ENCODE measurements at places on chromosomes 1 and 21. TPM values are rescaled to one million over a fixed set of nuclear protein-coding genes. Genes with fewer than 3 reads are reported as not detected.

Gene OR2L3
- not detected for total RNA-seq

Gene HUNK
- total RNA-seq: 0.42 TPM

Gene CHRM3
- total RNA-seq: not detected

Gene OR1C1
- total RNA-seq: not detected

Gene HSF2BP
- total RNA-seq: 1.2 TPM

Gene SMCP
- not detected for total RNA-seq

Gene ARMH1
- 139 TPM for total RNA-seq

Gene COL8A2
- 1.8 TPM for total RNA-seq

Gene HES3
- not detected for total RNA-seq

Gene CASQ2
- not detected for total RNA-seq

Gene FALEC
- not detected for total RNA-seq

Gene ZNF695
- 0.68 TPM for total RNA-seq

Gene PTPN14
- 0.92 TPM for total RNA-seq

Gene LIN9
- total RNA-seq: 10.5 TPM

Gene INSRR
- 0.12 TPM for total RNA-seq

Gene RUNX3
- total RNA-seq: 144 TPM

Gene FCRLA
- 0.56 TPM for total RNA-seq

Gene NTMT2
- total RNA-seq: not detected

Gene ARHGAP30
- total RNA-seq: 146 TPM

Gene KRTAP6-2
- not detected for total RNA-seq

Gene HORMAD1
- not detected for total RNA-seq

Gene HCRTR1
- total RNA-seq: not detected

Gene TRIM58
- 0.06 TPM for total RNA-seq

Gene SH2D5
- total RNA-seq: 2.7 TPM

Data from activated naive CD8-positive, alpha-beta T cell treated with anti-CD3 and anti-CD28 coated beads for 36 hours (primary cell).